Stimulated activated CD4-positive, alpha-beta T cell treated with anti-CD3 and anti-CD28 coated beads, Interleukin-1b, Interleukin-23, amount 100 ng/mL, for 1 hour (primary cell): ENCODE measurements at places on chromosomes 3 and 15.

DNA sequence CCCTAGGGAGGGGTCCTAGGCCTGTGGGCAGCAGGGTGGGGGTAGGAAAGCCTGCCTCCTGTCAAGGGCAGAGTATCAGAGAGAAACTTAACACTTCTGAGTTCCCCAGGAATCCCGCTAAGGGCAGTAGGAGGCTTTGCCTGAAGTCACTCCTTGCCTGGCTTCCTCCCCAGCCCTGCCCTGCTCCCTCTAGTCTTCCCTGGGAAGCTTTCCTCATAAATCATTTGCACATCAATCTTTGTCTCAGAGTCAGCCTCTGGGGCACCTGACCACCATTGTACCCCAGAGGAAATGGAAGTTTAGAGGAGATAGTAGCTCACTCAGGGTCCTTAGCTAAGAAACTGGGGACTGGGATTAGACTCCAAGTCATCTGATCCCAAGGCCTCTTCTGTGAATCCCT is 129.4 kb upstream of the TLE3 start:
- no peak for DNase-seq

- DNase-seq, result no peak
Measured at GRCh38 chr15:33200444-33200843, 5.9 kb upstream of the FMN1 start.

GRCh38 chr3:161274691-161275298 is 53.7 kb downstream of the NMD3 start:
- no peak for DNase-seq

DNA sequence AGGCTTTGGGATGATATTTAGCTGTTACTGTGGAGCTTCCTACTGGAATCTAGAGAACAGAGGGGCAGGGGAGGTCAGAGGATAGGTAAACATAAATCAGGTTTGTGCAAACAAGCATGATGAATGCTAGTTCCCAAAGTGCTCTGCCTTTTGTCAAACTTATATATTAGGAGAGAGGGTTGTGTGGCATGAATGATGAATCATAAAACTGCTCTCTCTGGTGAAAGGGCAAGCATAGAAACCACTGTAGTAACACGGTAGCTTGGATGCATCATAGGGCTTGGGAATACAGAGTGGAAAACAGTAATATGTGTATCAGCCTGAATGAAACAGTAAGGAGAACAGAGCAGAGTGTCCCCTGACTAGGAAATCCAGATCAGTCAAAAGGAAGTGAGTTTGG is 486.7 kb downstream of the IL5RA start:
- DNase-seq, result no peak

- no peak for DNase-seq
Measured at GRCh38 chr15:85445361-85445760, 65.0 kb downstream of the AKAP13 start.

- no peak for DNase-seq
Measured at GRCh38 chr3:133106169-133106568, 68.0 kb downstream of the TMEM108 start.

DNA sequence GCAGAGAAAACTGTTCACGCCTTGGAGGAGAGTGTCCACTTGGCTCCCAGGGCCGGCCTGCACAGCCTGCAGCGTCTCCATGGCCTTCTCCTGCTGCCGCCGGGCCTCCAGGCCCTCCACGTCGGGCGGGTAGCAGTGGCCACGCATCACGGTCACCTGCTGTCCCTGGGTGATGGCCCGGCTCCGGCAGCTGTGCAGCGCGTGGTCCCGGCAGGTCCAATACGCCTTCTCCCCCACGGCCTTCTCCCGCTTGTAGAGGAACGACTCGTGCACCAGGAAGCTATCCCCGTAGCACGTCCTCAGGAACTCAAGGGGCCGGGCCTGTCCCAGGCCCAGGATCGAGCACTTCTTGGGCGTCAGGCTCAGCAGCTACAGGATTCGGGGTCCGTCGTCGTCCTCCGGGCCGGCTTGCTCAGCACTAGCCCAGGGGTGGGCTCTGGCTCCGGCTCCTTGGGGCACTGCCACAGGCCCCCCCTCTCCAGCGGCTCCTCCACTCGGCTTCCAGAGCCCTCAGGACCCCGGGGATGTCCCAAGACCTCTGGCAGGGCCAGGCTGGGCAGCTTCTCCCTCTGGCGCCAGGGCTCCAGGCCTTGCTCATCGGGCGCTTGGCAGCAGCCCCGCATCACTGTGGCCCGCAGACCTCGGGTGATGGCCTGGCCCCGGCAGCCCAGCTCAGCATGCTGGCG is 83.6 kb upstream of the FXR1 start:
- DNase-seq, result no peak

GRCh38 chr15:74144153-74144775 is 13.9 kb downstream of the ISLR2 start:
- no peak for DNase-seq

GRCh38 chr3:62965311-62965710 is 90.1 kb upstream of the CADPS start:
- no peak for DNase-seq

GRCh38 chr15:52163321-52164190 is 27.6 kb downstream of the GNB5 start:
- no peak for DNase-seq

GRCh38 chr3:148791920-148792319 is 35.7 kb upstream of the CPB1 start:
- DNase-seq, result no peak

GRCh38 chr3:177281292-177282118 is 84.2 kb upstream of the TBL1XR1 start:
- no peak for DNase-seq

DNA sequence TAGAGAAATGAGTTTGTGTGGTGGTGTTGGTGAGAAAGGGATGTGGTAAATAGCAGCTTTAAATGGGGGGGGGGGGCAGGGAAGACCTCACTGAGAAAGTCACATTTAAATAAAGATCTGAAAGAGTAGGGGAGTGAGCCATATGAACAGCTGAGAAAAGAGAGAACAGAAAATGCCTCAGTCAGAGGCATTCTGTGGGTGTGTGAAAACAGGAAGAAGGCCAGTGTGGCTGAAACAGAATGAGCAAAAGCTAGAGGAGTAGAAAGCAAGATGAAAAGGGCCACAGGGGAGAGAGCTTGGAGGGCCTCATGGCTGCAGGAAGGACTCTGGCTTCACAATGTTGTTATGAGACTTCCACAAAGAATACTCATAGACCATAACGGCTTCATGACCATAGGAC is 783.3 kb downstream of the ZPLD1 start:
- DNase-seq, result no peak

GRCh38 chr15:73908030-73908821 is 18.0 kb upstream of the LOXL1 start:
- DNase-seq, result peak; percentile 23

- no peak for DNase-seq
Measured at GRCh38 chr3:138271189-138271794, 58.4 kb downstream of the NME9 start.

DNA sequence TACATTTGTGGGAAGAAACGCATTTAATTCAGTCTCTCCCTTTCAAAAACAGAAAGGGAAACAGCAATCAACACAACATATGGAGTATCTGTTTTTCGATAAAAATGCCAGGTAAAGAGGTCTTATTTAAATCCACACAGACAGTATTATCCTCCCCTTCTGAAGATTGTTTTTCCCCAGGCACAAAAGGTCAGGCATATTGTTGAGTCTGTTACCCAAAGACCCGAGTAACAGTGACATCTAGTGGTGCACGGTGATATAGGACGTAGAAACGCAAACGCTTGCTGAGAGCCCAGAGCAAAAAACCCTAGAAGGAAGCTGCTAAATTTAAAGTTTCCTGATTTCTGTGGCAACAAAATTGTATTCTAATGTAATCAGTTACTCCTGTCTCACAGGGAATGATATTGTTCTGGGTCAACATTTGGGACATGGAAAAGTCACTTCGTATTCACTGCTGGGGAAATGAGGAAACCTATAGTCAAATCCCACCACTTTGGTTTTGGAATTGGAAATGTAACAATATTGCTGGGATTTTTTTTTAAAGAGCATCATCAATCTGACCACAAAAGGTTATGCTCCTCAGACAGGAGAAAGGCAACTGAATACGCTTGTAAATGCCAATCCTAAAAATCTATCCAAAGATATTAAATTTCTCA is 312.7 kb upstream of the CCDC54 start:
- DNase-seq, result peak; percentile 39

DNA sequence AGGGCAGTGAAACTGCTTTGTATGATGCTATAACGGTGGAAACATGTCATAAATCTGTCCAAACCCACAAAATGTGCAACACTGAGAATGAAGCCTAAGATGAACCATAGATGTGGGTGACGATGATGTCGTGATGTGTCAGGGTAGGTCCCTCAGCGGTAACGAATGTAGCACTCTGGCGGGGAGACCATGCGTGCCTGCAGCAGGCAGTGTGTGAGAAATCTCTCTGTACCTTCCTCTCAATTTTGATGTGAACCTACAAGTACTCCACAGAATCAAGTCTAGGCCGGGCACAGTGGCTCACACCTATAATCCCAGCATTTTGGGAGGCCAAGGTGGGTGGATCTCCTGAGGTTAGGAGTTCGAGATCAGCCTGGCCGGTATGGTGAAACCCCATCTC is 268.2 kb upstream of the LYSMD4 start:
- no peak for DNase-seq

- no peak for DNase-seq
Measured at GRCh38 chr15:59298225-59298853, 74.3 kb downstream of the MYO1E start.

DNA sequence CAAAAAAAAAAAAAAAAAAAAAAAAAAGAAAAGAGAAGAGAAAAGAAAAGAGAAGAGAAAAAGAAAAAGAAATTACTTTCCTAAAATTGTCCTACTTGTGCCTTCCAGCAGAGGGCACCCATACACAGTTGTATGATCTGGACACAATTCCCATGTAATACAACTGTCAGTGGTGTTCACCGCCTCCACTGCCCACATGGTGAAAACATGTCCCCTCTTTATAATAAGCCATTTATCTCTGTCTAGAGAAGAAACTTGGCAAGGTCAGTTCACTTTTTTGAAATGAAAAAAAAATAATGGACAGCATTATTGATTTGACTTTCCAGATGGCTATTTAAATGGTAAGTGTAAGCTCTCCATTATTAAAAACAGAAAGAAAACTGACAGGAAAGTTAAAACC is 459.4 kb downstream of the GBE1 start:
- no peak for DNase-seq

- DNase-seq, result no peak
Measured at GRCh38 chr3:128297401-128298138, 144.3 kb downstream of the EEFSEC start.

GRCh38 chr3:19250959-19251610 is 102.8 kb downstream of the KCNH8 start:
- DNase-seq, result no peak

DNA sequence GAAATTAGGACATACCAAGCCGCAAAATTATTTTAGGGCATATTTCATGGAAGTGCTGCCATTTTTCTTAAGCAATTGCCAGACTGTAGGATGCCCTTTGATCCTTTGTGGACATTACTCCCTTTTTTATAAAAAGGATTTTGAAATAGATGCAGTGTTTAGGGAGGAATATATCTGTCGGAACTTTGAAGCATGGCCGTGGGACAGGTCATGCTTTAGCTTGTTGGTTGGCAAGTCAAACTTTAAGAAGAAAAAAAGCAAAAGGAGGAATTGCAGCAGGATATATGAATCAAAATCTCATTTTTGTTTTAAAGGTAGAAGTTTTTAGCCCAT is 122.1 kb downstream of the MCTP2 start:
- DNase-seq, result no peak

DNA sequence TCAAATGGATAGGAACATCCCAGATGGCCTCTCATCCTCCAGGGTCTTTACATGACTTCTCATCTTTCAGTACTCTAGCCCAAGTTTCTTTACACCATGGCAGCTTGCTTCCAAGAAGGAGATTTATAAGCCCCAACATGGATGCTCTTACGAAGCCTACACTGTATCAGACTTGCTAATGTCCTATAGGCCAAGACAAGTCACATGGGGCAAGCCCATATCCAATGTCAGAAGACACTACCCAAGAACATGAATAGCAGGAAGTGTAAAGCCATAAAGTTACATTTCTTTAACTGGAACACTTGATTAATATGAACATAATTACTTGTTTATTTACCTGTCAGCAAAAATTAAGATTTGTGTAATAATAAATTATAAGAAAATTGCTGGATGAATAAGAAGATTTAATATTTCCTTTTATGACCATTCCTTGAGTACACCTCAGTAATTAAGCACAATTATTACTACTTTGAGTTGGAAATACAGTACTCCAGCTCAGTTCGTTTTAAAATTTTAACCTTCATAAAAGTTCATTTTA is 5.1 kb downstream of the SPESP1 start:
- DNase-seq, result no peak

DNA sequence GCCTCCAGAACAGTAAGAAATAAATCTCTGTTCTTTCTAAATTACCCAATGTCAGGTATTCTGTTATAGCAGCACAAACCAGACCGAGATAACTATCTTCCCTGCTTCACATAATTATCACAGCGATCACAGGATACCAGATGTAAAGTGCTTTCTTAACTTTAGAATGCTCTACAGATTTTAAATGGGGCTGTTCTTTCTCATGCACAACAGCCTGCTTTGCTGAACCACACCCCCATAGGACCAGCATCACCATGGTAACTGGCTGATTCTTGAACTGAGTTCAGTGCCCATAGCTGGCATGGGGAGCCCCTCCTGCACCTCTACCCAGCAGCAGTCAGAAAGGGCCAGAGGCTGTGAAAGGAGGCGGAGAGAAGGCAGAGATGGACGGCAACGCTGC is 7.8 kb downstream of the CD80 start:
- DNase-seq, result no peak

- no peak for DNase-seq
Measured at GRCh38 chr3:156762631-156763185, 63.4 kb upstream of the LEKR1 start.

DNA sequence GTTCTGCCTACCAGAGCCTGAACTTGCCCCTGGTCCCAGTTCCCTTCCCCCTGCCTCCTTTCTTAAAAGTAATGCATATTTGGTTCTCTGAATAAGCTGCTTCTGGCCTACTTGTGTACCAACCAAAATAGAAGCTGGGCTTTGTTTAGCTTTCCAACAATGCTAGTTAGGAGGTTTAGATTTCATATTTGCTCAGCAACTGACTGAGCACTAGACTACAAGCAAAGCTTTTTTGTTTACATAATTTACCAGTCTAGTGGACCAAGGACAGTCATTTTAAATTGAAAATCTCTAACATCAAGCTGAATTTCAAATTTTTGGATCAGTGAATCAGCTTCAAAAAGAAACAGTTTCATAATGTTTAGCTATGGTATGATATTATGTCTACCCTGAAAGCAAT is 331.2 kb downstream of the ULK4 start:
- no peak for DNase-seq

GRCh38 chr15:75095594-75095993 is 72.2 kb downstream of the PPCDC start:
- DNase-seq, result no peak

DNA sequence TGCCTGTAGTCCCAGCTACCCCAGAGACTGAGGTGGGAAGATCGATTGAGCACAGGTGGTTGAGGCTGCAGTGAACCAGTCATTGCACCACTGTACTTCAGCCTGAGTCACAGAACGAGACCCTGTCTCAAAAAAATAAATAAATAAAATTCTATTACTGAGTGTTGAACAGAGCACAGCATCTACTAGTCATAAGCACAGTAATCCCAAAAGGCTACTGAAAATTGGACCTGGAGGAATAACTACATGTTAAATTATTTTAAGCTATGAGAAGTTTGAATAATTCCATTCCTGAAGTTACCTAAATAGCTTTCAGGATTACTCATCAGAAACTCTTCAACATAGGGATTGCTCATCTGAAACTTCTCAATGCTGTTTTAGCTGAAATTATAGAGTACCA is 43.4 kb downstream of the ARMC8 start:
- DNase-seq, result no peak

- DNase-seq, result no peak
Measured at GRCh38 chr3:113058188-113058587, 67.4 kb downstream of the GTPBP8 start.

GRCh38 chr3:32453346-32453745 is 49.3 kb downstream of the CMTM6 start:
- DNase-seq, result no peak
